ENCODE measurements at places on chromosomes 4 and X.

DNA sequence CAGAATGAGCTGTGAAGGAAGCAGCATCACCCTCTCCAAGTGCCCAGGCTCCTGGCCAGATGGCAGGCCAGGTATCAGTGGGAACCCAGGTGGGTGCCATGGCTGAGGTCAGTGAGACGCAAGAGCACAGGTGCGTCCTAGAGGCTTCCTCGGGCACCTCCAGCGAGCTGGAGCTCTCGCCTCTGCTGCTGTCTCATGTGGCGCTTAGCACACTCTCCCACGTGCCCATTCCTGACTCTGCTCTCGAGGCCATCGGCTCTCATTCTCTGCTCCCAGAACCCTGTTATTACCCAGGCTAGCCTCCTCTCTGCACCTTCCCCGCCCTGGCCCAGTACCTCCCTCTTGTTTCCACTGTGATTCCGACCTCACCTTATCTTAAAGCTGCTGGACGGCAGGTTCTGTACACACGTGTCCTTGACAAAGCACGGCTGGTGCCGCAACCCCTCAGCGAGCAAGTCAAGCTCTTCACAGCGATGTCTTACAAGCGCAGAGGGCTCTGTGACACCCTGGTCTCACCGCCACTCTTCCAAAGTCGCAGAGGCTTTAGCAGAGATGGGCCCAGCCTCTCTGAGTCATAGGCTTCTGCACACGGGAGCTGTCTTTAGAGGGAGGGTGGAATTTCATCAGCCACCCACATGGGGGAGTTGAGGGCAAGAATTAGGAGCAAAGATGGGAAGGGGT is 15.4 kb upstream of the MSANTD1 start:
- DNase-seq = no peak

GRCh38 chr4:71296945-71297344 is 41.9 kb upstream of the SLC4A4 start:
- no peak for DNase-seq

GRCh38 chr4:127631420-127631819 is 1.3 kb upstream of the INTU start:
- DNase-seq = no peak

DNA sequence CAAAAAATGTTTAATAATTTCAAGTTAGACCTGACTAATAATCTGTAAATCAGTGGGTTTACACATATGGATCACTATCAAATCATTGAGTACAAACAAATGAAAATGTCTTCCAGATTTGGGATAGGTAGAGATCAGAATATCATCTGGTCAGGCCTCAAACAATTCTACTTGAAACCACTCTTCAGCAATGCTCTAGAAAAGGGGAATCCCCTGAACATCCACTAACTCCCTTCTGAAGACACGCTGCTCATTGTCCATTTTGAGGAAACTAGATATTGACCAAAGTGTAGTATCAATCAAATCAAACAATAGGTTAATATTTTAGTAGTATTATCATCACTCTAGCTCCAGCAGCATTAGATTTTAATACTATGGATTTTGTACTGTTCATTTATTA is 46.3 kb downstream of the SULT1E1 start:
- no peak for DNase-seq

DNA sequence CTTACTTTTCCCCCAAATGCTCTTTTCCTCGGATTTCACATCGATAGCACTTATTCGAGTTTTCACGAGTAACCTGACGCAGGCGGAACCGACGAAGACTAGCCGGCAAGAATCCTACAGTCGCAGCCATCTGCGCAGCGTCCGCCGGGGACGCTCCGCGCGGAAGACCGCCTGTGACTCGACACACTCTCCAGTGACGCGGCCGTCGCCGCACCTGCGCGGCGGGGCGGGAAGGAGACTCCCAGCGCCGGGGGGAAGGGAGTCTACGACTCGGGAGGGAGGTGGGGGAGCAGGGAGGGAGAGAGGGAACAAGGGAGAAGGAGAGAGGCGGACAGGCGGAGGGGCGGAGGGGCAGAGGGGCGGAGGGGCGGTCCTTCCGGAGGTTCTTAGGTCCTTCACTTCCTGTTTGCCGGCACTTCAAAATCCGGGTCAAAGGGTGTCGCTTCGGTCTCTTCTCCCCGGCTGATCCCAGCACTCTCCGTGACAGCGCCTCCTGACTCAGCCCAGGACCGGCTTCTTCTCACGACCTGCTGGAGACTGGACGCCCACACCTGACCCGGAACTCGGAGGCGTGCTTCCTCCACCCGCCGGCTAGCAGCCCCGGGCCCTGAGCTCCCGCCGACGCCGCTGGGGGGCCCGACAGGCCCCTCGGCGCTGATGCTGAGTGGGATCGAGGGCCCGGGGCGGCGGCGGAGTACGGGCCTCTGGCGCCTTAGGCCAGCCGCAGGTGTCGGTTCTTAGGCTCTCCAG is at the start of gene USP38:
Gene USP38, plus strand, starts transcription at position 415 of the 750 bp plus-strand sequence. CDS start 534 bp downstream, outside the sequence.
- peak; percentile 87 for DNase-seq

DNA sequence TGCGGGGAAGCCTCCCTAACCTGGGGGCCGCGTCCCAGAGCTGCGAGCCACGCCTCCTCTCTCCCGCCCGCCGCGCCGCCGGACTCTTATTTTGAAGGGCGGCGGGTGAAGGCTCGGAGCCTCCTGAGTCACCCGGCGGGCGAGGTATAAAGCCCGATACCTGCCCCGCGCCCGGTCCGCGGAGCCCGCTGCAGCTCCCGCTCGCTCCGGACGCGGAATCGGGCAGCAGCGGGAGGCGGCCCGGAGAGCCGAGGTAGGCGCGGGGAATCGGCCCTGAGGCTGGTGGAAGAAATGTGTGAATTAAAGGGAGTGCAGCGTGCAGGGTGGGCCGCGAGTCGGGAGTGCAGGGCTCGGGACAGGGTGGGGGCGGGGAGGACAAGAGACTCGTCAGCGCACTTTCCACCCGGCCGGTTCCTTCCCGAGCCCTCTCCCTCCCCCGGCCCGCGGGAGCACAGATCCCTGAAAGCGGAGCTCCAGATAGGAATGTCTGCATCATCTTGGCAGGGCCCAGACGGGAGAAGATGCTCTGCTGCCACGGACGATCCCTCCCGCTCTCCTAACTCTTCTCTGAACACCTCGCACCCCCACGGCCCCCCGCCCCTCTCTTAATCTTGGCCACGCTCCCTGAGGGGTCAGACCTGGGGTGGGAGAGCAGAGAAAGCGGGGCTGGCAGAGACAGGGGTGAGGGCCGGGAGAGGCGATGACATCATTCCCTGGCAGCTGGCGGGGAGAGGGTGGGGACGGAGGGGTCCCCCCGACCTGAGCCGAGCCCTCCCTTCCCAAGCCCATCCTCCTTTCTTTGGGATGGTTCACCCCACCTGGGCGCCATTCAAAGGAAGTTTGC is 177.9 kb downstream of the CBR4 start:
- DNase-seq = peak; percentile 90

GRCh38 chr4:14726877-14727361 is 275.4 kb upstream of the CPEB2 start:
- no peak for DNase-seq

DNA sequence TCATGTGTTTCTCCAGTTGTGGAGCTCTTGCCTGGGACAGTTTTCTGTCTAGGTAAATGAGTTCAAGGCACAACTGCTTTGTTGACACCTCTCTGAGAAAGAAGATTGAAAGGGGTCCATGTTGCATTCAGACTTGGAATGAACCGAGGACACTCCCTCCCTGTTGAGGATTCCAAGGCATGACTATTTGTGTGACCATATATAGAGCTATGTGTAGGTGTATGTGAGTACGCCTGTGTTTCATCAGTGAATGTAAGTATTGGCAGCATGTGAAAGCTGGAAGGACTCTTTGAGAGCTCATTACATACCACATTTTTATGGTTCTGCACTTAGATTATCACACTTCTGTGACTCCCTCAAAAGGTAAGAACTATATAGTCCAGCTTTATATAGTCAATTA is 3.4 kb downstream of the HEPH start:
- no peak for DNase-seq

GRCh38 chr4:146436423-146437162 is 85.1 kb downstream of the SLC10A7 start:
- DNase-seq = no peak

DNA sequence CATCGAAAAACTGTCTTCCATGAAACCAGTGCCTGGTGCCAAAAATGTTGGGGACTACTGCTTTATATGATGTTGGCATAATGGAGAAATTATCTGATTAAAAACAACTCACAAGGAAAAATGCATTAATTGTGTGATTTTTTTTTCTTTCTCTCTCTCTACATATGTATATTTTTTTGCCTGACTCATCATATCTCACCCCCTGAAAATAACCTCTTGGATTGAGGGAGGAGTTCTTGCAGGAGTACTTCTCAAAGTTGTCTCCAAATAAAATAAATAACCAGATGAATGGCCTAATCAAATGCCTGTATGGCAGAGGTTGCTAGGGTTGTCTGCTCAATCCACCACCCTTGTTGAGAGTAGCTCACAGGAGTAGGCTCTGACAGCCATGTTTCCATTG is 19.9 kb upstream of the TNIP3 start:
- no peak for DNase-seq

DNA sequence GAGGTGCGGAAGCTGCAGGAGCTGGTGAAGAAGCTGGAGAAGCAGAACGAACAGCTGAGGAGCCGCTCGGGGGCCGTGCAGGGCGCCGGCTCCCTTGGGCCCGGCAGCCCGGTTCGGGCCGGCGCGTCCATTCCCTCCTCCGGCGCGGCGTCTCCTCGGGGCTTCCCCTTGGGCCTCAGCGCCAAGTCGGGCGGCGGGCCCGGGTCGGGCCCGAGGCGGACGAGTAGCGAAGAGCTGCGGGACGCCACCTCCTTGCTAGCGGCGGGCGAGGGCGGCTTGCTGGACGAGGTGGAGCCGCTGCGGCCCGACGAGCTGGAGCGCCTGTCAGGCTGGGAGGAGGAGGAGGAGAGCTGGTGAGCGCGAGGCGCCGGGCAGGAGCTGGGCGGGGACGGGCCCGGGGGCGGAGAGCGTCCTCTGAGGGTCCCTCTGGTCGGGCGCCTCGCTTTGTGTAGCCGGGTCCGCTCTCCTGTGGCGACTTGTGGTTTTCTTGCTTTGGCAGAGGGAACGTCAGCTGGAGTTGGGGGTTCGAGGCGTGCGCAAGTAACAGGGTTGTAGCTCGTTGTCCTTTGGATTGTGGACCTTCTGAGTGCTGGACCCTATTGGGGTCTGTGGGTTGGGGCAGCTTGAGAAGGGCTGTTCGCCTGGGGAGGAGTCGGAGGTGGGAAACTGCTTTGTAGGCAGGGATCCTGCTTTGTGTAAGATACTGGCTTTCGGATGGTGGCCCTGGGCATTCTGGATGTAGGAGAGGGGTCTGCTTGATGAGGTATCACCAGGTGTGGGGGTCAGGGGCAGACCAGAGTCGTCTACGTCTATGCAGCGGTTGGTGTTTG is 662 bp downstream of the SLAIN2 start:
- DNase-seq = peak; percentile 40

GRCh38 chr4:21879187-21879586 is 69.4 kb downstream of the KCNIP4 start:
- no peak for DNase-seq

DNA sequence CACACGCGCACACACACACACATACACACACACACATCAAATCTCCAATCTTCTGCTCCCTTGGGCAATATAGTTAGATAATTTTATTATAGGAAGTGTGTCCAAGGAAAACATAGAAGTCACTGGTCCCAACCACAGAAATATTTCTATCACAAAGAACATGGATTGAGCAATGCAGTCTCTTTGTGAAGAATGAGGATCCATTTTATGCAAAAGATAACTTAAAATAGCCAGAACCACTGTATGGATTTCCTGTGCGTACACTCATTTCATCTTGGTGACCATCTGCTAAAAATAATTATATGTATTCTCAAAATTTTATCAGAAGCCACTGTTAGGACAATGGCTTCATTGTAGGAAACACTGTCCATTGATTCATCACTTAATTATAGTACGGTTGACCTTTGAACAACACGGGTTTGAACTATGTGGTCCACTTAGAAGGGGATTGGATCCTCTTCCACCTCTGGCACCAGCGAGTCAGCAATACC is 169.6 kb upstream of the MXRA5 start:
- DNase-seq = no peak

DNA sequence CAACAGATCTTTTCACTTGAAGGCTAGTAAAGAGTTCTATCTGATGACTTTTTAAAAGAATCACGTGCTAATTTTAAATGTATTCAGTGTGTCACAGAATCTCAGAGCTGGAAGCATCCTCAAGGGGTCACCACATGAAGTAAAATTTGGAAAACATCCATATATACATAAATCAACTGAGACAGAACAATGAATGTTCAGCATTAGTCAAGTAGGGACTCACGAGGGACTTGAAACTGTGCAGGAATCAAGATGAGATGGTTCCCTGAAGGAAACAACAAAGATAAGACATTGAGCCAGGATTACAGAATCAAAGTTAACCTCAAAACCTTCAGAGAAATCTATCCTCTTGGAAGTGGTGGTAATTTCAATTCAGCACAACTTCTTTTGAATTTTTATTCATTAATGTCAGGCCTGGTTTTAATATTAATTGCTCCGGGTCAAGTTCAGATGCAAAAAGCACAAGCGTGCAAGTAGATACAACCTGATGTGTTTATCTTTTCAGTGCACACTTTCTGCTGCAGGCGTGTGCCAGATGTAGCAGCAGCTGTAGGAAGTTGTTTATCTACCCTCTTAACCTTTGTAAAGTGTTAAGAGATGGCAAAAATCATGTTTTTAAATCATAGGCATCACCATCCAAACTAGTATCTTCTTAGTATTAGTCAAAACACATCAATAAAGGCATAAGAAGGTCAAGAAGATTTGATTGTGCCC is 87.7 kb upstream of the SRD5A3 start:
- no peak for DNase-seq

GRCh38 chr4:95417531-95417930 is 131.2 kb downstream of the UNC5C start:
- no peak for DNase-seq

GRCh38 chr4:119490335-119490734 is 138.3 kb downstream of the PDE5A start:
- no peak for DNase-seq

DNA sequence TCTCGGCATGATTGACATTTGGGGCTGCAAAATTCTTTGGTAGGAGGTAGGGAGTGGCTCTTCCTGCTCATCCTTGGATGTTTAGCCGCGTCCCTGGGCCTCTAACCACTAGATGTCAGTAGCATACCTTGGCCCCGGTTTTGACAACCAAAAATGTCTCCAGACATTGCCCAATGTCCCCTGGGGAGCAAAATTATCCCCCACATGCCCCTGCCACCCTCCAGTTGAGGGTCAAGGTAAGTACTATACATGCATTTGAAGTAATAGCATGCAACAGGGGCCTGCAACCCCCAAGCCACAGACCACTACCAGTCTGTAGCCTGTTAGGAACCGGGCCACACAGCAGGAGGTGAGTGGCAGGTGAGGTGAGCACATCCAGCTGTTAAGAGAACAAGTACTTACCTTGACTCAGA is 17.6 kb upstream of the KIAA1210 start:
- no peak for DNase-seq

DNA sequence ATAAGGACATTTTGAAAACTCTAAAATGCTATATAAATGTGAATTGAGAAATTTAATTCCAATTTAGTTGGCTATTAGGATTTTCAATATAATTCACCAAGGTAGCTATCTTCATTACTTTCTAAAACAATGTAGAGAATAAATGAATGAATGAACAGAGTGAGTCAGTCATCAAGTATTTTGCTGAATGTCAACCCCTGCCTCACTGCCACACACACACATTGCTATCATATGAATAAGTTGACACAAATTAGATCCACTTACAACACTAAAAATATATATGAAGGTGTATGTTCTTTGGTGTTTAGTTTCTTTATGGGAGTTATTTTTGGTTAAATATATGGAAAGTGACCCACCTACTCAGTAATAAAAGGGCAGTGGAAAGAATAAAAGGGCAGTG is 141.4 kb upstream of the SMIM10 start:
- DNase-seq = no peak

Measured in ovary (tissue), 10 donors.